Mesendoderm (in vitro differentiated cells): ENCODE measurements at places on chromosomes 3 and 15.
A peak's percentile ranks its signal among the peaks of the same experiment; 100 is the strongest.

DNA sequence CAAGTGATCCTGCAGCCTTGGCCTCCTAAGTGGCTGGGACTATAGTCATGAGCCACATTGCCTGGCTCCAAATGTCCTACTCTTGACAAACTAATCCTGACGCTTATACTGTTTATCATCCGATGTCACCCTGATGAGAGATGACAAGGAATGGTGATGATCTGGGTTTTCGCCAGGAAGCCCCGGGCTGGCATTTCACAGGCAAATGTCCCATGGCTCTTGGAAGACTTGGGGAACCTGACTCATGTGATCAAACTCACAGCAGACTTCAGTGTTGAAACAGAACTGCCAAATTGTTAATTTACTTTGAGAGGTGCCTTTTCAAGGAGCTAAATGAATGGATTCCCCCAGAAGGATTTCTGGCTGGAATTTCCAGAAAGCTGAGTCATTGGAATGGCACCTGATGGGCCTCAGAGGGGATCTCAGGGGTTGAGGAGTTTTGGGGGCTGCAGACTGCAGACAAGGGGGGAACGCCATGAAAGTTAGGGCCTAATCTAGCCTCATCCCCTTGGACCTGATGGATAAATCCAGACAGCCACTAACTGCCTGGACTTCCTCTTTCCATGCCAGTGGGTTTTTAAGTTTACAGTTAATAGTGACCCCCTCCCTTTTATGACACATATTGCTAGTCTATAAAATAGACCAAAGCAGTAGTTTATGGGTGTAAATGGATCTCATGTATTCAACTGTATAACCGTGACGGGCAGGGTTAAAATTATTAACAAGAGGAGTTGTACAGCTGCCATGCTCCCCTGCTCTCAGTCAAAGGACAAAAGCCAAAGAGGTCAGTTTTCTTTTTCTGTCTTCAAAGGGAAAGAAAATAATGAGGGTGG lies 146.6 kb downstream of the CHSY1 start:
- peak; percentile 63 for DNase-seq

DNA sequence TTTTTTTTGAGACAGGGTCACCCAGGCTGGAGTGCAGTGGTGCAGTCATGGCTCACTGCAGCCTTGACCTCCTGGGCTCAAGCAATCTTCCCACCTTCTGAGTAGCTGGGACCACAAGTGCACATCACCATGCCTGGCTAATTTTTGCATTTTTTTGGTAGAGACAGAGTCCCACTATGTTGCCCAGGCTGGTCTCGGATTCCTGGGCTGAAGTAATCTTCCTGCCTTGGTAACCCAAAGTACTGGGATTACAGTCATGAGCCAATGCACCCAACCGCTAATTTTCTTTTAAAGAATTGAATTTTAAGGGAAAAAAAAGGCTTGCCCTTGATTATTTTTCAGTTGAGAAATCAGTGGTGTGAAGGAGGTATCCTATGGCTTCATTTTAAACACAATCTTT lies 334.0 kb downstream of the SOX2 start:
- DNase-seq, result no peak

DNA sequence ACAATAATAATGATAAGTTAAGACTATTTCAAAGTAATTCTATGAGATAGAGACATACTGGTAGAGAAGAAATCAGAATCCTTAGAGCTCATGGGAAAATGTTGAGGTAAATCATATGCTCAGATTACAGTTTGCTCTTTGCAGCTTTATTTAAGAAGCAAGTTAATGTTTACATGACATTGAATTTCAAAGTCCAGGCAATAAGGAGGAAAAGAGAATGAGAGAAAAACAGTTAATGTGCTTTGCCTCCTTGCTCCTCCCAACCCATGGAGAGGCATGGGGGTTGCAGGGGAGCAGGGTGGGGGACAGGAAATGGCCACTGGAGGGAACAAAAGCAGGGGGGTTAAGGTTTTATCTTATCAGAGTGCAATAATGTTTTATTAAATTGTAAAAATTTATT lies 42.2 kb upstream of the ZBTB38 start:
- no peak for DNase-seq

- DNase-seq, result no peak
Measured at GRCh38 chr15:78766041-78766440, 45.2 kb downstream of the ADAMTS7 start.

GRCh38 chr3:116963802-116964201 lies 254.2 kb downstream of the TUSC7 start:
- no peak for DNase-seq

GRCh38 chr3:60772584-60772983 lies 478.7 kb downstream of the FHIT start:
- peak; percentile 88 for DNase-seq

GRCh38 chr3:5891711-5892110 lies 704.2 kb downstream of the EDEM1 start:
- DNase-seq, result peak; percentile 50

- DNase-seq, result peak; percentile 95
Measured at GRCh38 chr3:184582646-184583577, 21.3 kb downstream of the EPHB3 start.

DNA sequence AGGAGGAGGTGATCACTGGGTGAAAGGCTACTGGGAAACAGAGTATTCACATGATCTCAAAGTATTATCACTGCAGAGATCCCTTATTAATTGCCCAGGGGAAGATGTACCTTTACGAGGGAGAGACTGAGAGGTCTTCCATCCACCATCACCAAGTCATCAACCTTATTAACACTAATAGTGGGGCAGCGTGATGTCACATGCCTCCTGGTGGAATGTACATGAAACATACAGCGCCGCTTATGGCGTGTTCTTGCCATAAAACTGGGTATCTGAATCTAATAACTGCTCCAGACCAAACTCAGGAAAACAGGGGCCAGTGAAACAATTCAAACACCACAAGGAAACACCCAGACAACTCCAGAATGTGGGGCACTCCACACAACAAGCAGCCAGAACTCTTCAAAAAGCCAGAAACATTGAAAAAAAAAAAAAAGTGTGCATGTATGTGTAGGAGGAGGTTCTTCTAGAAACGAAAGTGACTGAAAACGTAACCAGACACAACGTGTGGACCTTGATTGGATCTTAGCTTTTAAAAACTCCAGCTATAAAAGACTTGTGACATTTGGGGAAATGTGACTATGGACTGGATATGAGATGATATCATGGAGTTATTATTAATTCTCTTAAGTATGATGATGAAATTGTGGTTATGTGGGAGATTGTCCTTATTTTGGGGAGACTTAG lies 4.6 kb downstream of the STIMATE start:
- DNase-seq, result peak; percentile 7

DNA sequence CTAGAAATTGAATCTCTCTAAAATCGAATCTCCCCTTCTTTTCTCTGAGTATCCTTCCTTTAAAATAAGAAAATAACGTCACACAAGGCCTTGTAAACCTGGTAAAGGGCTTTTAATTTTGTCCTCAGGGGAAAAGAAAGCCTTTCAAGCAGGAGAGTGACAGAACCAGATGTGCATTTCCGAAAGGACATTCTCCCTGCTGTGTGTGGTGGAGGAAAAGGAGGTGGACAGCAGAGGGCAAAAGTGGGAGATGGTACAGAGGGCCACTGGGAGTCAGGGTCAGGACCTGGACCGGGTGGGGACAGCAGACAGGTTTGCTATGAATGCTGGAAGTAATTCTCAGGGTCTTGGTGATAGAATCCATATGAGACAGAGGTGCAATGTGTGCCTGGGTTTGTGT lies 127.6 kb downstream of the RORA start:
- no peak for DNase-seq

DNA sequence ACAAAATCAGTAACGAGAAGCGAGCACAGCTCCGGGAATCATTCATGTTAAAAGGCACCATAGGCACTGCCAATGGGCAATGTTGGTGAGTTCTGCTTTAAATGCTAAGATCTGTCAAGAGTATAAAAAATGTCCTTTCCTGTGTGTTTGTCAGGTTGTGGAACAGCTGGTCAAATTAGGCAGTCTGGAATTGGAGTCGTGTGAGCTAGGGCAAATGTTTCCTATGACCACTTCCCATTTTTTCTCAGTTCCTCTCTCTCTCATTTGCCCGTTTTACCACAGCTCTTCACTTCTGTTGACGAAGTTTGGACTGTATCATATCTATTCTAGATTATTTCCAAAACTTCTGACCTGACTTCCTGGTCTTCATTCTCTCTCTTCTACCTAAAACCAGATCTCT lies 60.8 kb upstream of the GOLIM4 start:
- DNase-seq, result no peak

- no peak for DNase-seq
Measured at GRCh38 chr15:74182131-74182530, 8.6 kb downstream of the ISLR start.

- no peak for DNase-seq
Measured at GRCh38 chr15:73632670-73633058, 525 bp downstream of the NPTN start.

- no peak for DNase-seq
Measured at GRCh38 chr3:123686251-123686650, 101.4 kb upstream of the HACD2 start.

- DNase-seq, result no peak
Measured at GRCh38 chr3:184360929-184361531, 375 bp downstream of the CLCN2 start.

- DNase-seq, result no peak
Measured at GRCh38 chr3:52403271-52403841, 41.5 kb downstream of the SEMA3G start.

- DNase-seq, result no peak
Measured at GRCh38 chr3:138768946-138769345, 65.8 kb downstream of the PIK3CB start.

- DNase-seq, result no peak
Measured at GRCh38 chr3:171752329-171752728, 58.0 kb downstream of the PLD1 start.

GRCh38 chr15:58392611-58393161 lies 39.1 kb upstream of the LIPC start:
- DNase-seq, result peak; percentile 74

DNA sequence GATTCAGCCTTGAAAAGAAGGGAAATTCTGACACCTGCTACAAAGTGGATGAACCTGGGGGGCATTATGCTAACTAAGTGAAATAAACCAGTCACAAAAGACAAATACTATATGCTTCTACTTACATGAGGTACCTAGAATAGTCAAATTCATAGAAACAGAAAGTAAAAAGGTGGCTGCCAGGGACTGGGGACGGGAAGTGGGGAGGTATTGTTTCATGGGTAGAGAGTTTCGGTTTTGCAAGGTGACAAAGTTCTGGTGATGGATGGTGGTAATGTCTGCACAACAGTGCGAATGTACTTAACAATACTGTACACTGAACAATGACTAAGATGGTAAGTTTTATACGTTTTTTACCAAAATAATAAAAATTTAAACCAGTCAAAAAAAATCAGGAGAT lies 4.8 kb downstream of the IDH2 start:
- no peak for DNase-seq

- peak; percentile 44 for DNase-seq
Measured at GRCh38 chr3:23112491-23112890, 90.6 kb upstream of the UBE2E2 start.

GRCh38 chr15:25347707-25348106 lies 91.1 kb downstream of the UBE3A start:
- DNase-seq, result no peak

DNA sequence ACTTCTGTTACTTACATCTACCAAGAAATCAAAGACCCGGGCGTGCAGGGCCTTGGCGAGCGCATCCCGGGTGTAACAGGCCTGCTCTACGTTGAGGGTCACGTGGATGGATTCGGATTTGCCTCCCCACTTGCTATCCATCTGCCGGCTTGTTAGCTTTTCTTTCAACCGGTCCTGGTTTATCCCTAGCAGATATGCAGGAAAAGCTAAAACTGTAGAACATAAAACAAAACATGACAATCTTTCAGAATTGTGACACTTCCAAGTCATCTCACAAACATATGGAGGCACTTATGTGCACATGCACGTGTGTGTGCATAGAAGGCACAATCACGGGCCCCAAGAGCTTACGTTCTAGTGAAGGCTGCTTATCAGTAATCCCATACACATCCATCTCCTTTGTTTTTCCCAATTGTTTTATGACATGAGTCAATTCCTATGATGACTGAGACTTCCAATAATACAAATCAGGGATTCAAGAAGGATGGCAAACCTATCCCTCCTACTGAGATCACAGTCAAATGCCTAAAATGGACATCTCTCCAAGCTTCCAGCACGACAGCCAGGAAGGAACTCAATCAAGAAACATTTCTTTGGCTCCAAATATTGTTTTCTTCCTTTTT lies 11.3 kb downstream of the LDHAL6B start:
- no peak for DNase-seq

GRCh38 chr15:89783111-89783860 lies 7.2 kb downstream of the MESP2 start:
- DNase-seq, result peak; percentile 97

DNA sequence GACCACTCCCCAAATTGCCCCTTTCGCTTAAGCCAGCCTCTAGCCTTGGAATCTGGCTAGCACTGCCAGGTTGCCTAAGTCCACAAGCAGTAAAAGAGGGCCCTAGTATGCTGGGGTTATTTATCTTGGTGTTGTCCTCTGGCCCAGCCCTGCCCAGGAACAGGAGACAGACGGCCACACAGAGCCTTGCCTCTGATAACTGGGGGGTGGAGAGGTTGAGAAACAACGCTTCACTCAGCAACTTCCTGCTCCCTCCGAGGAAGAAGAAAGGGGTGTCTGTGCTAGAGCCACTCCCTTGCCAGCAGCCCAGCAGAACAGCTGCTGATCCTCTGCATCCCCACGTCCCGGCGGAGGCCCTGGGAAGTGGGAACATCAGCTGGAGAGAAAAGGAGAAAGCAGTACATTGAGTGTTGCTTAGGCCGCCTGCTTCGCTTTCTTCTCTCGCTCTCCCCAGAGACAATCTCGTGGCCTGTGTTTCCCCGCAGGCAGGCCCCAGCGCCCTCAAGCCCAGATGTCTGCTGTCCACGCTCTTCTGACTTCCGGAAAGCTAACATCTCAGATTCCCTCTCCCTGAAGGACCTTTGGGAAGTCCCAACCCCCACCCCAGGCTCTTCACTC lies 22.6 kb upstream of the C3orf70 start:
- DNase-seq, result peak; percentile 73

DNA sequence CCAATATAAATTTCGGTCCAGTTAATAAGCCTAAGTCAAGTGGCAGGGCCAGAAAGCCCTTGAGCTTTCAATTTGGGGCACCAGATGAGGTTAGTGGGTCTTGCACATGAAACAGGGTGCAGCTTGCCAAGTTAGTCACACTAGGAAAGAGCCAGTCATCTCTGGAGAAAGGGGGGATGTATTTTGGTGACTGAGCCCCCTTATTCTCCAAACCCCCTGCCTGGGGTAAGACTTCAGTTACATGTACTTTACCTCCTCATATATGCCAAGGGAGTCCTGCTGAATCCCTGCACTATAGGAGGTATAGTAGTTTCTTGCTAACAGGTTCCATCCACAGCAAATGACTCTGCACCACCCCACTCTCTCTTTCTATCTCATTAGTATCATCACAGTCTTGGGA lies 62.7 kb downstream of the TIGIT start:
- DNase-seq, result no peak

DNA sequence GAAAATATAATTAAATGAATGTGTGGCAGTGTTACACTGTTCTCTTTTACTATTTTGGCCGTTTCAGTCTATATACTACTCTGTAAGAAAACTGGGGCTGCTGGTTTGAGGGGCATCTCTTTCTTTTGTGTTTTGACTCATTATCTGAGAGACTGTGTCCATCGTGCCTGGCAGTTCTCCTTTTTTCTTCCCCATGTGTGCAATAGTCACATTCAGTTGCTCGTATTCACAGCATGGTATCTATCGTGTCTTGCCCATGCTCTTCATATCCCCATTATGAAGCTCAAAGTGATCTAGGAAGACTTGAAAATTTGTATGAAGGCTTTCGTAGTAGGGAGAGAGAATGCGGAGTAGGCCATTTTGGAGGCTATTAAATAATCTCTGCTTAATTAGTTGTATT lies 29.8 kb upstream of the FAH start:
- no peak for DNase-seq
